ENCODE measurements at places on chromosomes 5 and 9. TPM values are rescaled to one million over a fixed set of nuclear protein-coding genes. Genes with fewer than 3 reads are reported as not detected.
A peak's percentile ranks its signal among the peaks of the same experiment; 100 is the strongest.

- DNase-seq: no peak
These were observed 37.8 kb upstream of the ANKRD34B start for GRCh38 chr5:80607832-80608231.

- DNase-seq: no peak
These were observed 104.1 kb downstream of the TLE1 start for GRCh38 chr9:81585191-81585763.

FRMD3 gene
- total RNA-seq: 13.3 TPM

GRCh38 chr9:93677048-93677571 lies 100.7 kb downstream of the PHF2 start:
- DNase-seq: peak; percentile 12

SPATA31D1 gene
- total RNA-seq: not detected

DNA sequence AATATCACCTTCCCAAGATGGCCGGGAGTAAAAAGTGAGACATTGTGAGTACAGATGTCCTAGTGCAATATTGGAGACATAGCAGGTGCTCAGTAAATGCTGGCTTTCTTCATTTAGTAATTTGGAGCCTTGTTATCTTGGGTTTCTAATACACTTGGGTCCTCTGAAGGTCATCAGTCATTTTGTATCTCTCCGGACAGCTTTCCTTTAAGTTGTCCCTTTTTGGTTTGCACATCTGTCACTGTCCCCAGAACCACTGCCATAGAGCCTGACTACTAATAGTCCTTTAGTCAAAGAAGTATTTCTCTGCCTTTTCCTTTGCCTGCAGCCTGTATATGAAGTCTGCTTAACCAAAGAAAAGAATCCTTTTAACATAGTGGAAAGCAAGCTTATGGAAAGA lies 7.8 kb upstream of the ANGPTL2 start:
- DNase-seq: no peak

TAF11L6 gene
- not detected for total RNA-seq

GRCh38 chr5:72248410-72248981 lies 71.5 kb downstream of the MRPS27 start:
- DNase-seq: peak; percentile 44

- DNase-seq: no peak
These were observed 184.7 kb downstream of the HSPA4 start for GRCh38 chr5:133236541-133236951.

DNA sequence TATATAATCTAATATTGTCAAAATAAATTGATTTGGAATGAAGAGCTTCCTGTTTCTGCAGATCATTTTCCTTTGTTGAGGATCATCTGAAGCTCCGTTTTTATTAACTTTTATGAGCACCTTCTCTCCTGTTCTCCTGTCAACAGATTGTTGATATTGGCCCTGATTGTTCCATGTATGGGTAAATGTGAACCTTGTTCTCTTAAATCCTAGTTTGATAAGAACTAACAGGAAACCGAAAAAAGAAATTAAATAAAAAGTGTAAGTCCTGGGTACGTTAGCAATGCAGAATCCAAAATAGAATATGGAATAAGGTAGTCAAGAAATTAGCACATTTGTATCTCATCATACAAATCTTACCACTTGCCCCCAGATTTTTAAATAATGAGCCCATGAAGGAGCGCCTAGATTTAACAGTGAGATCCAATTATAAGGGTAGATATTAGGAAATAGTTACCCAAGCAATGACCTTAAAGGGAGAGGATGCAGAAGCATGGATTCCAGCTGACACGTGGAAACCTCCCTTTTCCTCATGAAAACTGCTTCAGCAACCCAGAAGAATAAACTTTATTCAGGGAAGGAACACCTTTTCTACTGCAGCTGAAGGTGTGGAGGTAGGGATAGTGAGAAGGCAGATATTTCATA lies 80.8 kb upstream of the PIK3R1 start:
- DNase-seq: no peak

DNA sequence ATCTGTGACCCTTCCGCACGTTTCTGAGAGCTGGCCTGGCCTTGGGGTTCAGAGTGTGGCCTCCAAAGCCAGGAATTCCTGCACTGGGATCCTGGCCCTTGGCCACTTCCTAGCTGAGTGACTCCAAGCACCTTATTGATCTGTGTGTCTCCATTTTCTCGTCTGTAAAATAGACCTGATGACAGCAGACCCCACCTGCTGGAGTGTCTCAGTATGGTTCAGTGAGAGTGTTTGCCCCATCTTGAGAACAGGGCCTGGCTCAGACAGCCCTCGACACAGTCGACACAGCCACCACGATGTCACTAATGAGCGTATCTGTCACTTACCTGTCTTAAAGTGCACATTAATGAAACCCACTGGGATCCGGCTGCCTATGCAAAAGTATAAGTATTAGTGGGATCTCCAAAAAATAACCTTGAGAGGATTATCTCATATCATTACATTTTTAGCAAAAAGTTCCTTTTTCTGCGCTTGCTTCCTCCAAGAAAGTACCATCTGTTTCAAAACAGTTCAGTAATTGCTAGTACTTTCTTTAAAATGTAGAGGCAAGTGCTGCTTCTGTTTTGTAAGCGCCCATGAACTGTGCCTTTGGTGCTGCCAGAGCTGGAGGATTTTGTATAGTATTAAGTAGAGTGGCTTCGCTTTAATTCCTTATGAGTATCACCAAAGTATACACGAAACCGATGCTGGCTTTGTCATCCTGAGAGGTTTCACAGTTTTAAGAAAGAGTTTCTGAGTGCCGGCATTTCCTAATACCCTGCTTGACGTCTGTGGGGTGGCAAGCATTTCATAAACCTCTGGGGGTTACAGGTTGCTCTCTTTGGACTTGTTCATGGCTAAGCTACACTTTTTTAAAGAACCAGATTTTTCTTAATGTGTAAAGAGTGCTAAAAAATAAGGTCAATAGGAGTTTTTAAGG lies 31.7 kb downstream of the UBE2QL1 start:
- no peak for DNase-seq

- no peak for DNase-seq
These were observed 8.1 kb downstream of the TTC23L start for GRCh38 chr5:34847056-34847455.

DNA sequence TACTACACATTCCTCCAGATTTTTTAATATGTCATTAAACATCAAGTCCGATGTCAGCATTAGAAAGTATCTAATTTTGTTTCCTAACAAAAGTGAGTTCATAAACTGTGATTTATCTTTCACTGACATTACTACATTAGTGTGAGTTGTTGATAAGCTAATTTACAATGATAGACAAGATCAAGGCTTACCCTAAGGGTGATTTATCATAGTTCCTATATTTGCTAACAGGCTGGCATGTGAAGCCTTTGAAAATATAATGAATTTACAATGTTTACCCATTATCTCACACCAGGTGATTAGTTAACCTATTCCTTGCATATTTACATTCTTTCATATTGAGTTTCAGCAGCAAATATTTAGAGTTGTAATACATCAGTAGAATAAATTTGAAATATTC lies 1096.9 kb upstream of the NUDT12 start:
- DNase-seq: no peak
